ENCODE measurements at places on chromosomes 5 and 9.

DNA sequence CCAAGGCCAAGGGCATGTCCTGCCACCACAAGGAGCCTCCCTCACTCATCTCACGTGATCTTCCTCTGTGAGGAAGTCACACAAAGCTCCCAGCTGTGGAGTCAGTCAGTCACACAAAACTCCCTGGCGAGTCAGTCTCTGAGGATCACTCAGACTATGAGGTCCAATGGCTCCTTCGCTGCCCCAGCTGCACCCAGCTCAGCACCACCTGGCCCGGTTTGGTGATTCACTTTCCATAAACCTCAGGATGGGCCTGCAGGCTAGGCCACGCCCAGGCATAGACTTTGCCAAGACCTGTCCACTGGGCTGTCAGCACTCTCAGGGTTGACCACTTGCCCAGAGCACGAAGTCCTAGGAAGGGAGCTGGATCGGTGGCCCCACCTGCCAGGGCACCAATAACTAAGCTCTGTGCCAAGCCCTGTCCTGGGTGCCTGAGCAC lies 233.8 kb downstream of the HSPA4 start:
- DNase-seq: no peak

- no peak for DNase-seq
Measured at GRCh38 chr5:78887384-78888118, 97.6 kb downstream of the ARSB start.

- DNase-seq: no peak
Measured at GRCh38 chr5:177605078-177605477, 5.1 kb downstream of the B4GALT7 start.

DNA sequence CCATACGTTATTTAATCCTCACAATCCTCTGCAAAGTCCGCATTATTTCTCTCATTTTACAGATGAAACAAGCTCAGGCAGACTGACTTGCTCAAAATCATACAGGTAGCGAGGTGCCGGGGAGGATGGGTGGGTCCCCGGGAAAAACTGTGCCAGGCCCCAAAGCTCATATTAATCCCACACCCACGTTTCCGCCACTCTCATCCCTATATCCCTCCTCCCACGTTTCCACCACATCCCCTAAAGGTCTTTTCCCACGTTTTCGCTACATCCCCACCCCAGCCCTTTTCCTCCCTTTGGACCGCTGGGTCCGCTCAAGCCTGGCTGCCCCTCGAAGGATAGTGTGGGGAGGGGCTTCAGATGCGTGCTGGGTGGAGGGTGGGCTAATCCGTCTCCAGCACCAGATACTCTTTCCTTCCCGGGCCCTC lies 434 bp upstream of the FSD1L start:
- no peak for DNase-seq

DNA sequence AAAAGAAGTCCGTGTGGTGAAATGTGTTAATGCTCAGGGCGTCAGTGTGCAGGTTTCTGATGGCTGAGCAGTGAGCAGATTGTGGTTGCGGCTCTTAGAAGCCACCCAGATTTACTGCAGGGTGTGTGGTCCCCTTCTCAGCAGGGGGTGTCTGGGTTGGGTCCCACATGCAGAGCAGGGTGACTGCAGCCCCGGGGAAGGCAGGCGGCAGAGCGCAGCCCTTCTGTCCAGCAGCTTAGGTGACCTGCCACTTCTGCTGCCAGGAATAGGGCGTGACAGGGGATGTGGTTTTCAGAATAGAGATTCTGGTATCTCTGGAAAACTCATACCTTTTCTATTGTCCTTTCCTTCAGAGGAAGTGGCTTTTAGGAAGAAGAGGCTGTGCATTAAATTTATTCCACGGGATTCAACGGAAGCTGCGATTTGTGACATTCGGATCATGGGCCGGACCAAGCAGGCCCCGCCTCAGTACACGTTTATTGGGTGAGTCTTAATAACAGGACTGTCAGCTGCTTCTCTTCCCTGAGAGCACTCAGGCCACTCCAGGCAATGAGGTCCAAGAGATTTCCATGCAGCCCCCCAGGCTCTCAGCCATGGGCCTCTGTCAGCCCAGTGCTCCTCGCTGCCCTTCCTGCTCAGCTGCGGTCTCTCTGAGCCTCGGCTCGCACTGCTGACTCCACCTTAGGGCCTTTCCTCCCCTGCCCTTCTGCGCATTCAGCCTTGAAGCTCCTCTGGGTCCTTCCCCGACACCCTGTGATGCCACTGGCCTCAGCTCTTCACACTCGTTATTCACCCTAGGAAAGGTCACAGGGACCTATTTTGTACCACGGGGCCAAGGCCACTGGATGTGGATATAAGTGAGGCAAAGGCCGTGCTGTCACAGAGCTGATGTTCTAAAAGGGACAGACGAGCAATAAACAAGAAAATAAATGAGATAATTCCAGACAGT lies 65.4 kb downstream of the MVB12B start:
- DNase-seq: no peak

DNA sequence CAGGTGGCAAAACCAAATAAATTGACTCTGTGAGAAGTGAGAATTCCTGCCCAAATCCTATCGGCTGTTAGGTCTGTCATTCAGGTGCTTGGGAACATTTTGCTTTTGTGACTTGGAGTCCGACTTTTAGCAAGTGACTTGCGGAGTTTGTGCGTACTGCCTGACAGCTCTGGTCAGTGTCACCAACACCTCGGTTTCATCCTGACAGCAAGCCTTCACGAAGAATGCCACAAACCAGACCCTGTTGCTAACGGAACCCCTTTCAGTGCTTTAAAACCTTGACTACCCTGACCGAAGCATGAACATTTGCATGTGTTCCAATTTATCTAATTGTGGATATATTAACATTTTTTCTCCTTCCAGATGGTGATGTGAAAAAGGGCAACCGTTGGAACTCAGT lies 26.5 kb downstream of the LIX1 start:
- DNase-seq: no peak

DNA sequence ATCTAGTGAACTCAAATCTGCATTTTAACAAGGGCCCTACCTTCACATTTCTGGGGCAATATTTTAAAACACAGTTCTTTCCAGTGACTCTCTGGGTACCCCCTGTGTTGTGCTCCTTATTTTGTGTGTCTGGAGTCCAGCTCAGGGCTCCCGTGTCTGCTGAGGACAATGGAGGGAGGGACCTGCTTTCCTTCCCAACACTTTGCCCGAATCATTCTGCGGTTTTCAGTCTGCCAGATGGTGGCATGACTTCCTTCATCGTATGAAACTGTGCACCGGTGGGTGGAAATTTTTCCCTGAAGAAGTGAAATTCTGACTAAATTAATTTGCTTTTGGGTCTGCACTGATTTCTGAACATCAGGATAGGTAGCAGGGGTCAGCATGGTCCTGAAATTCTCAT lies 153.6 kb upstream of the CD180 start:
- no peak for DNase-seq

DNA sequence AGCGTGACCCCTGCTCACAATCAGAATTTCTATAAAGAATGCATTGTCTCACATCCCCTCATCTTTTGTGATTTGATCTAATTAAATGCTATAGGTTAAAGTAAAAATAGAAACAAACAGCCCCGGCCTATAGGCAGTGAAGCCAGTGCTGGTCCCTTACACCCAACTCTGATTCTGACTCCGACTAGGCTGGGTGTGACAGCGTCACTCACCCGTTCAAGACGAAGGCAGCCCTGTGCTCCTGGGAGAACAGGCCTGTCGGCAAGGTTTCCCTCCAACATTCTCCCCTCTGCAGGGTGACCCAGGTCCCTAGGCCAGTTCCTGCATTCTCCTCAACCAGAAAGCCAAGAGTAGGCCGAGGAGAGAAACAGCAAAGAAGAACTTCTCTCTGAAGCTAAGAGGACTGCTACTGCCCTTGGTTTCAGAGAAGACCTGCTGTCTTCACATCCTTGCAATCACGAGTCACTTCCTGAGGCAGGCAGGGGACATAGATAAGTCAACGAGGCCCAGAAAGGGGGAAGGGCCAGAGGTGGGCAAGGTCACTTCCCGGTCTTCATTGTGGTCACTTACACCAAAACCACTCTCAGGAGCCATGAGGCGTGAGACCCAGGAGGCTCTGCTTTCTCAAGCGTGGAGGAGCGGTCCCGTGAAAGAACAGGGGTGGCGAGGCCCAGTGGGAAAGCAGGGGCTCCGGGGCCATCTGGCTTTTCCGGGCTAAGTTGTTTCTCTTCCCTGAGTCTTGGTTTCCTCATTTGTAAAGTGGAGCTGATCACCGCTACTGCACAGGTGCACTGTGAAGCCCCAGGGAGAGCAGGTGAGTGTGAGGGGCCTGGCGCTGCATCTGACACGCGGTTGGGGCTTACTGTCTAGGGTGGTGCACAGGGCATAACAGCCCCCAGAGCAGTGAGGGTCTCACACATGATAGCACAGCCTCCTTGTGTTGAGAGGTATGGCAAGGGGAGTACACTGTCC lies 200.8 kb downstream of the CRB2 start:
- DNase-seq: no peak

- DNase-seq: no peak
Measured at GRCh38 chr9:33048054-33048465, 23.0 kb downstream of the DNAJA1 start.

DNA sequence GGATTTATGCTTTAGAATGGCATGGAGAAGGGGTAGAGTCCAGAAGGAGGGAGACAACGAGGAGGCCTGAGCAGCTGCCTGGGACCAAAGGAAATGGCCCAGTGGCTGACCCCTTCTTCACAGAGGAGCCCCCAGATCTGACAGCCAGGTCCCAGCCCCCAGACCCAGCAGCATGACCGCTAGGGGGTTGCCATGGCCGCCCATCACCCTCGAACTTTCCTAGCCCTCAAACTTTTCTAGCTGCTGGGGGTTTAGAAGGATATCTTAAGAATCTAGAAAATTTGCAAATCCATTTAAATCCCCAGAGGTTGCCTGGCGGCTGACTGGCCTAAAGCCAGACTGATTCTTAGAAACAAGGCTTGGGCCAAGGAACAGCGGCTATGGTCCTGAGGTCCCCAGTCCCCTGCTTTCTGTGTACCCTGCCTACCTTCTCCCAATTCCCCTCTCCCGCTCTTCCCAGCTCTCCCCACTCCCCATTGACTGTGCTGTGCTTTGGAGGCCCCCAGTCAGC lies 972 bp downstream of the PDGFRB start:
- no peak for DNase-seq

DNA sequence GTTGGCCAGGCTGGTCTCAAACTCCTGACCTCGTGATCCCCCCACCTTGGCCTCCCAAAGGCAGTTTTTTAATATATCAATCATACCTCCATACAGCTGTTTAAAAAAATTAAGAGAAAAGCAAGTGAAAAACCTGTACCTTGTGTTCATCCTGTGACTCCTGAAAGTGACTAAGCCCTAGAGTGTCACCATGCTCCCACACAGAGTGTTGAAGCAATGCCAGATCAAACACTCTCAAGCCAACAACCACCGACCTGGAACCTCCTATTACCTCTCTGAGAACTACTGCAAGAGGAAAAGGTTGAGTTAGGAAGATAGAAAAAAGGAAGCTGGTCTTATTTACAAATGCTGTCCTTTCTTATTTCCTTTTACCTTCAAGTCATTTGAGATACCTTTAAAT lies 123.5 kb downstream of the RASEF start:
- DNase-seq: no peak

GRCh38 chr9:135419106-135419505 lies 60.5 kb upstream of the PPP1R26 start:
- no peak for DNase-seq

- DNase-seq: no peak
Measured at GRCh38 chr9:83937861-83938455, 16.7 kb upstream of the KIF27 start.

DNA sequence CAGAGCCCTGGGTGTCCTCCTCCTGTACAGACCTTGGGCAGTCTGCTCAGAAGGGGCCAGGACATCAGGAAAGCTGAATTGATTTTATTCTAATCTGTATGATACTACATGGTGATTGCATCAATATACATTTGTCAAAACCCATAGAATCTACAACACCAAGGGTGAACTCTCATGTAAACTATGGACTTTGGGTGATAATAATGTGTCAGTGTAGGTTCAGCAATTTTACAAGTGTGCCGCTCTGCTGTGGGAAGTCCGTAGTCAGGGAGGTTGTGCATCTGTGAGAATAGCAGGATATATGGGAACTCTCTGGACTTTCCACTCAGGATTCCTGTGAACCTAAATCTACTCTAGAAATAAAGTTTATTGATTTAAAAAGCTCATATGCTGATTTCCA lies 155.3 kb upstream of the NFIL3 start:
- DNase-seq: no peak

DNA sequence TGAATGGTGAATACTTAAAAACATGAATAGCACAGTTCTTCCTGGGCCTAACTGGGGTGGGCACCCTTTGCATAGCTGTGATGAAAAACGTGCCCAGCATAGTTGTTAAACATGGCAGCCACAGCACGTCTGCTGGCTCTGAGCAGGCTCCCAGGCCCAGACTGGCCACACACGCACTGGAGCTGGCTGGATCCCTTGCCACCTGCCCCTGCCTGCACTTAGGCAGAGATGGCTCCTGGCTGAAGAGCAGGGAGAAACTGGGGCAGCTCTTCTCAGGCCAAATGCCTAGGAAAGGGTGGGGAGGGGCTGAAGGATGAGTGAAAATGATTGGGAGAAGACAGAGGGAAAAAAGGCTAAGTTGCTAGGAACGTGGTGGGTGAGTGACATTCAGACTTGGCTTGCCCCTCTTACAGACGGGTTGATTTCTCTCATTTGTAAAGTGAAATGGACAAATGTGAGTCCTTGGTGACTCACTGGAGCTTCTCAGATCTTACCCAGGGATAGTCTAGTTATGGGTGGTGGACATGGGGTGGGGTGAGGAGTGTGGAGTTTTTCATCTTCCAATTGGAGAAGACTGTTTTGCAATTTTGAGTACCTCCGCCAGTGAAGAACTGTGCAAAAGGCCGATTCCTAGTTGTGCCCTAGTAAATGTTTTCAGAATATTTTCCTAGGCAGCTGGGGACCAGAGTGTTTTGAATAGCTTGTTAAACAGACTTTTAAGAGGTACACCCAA lies 42.4 kb downstream of the TRIO start:
- no peak for DNase-seq

DNA sequence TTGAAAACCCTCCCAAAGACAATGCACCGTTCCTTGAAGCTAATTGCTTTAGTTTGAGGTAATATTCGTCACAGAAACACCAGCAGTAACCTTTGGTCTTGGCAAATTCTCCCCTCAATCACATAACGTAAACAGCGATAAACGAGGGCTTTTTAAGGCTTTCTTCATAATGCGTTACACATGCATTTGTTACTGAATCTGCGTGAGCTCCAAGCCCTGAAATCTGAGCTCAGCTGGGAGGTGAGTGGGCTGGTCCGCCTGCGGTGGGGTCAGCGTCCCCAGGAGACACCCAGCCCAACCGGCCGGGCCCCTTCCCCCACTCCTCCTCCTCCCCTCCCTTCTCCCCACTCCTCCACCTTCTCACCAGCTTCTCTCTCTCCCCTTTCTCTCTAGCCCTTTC lies 91.1 kb downstream of the BARX1 start:
- DNase-seq: no peak
